LNCaP clone FGC (cell line): ENCODE measurements at places on chromosomes 12 and 14.
A peak's percentile ranks its signal among the peaks of the same experiment; 100 is the strongest.

DNA sequence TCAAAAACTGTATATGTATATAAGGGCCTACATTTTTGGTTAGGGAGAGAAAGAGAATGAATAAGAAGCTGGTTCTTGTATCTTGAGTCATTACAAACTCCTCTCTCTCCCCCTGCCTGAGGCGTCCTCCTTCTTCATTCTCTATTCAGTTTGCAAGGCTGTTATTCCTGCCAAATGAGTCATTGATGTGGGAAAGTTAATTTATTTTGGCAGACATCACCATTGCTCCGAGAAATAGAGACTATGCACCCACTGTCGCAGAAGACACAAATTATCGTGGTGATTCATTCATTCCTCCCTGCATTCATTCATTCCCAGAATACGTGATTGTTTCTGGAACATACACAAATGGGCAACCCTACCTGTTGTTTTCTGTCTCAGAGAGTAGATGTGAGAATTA lies 112.5 kb upstream of the MED13L start:
- peak; percentile 15 for DNase-seq

DNA sequence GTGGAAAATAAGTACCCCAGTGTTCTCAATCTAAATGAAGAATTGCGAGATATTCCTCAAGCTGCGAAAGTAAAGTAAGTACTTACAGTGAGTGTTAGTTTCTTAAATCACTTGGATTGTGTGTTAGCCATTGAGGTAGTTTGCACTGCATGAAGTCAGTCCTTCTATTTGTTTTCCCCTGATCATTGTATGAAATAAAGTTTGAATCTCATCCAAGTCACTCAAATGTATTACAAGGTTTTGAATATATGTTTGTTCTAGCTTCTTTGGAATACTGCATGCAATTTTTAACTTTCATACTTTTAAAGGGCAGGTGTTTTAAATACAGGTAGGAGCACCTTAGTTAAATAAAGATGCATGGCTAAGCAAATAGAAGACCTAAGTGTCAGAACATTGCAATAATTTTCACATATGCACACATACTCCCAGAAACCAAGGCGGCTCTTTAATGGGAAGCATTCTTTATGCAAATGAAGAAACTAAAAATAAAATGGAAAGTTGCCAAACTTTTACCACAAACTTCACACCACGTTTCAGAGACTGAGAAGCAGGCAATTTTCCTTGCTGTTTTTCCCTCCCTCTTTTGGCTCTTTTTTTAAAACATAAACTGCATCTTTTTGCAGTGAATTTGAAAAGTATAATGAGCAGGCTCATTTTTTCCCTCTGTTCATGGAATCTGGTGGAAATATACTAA lies 105.6 kb downstream of the GPR135 start:
- peak; percentile 56 for DNase-seq

DNA sequence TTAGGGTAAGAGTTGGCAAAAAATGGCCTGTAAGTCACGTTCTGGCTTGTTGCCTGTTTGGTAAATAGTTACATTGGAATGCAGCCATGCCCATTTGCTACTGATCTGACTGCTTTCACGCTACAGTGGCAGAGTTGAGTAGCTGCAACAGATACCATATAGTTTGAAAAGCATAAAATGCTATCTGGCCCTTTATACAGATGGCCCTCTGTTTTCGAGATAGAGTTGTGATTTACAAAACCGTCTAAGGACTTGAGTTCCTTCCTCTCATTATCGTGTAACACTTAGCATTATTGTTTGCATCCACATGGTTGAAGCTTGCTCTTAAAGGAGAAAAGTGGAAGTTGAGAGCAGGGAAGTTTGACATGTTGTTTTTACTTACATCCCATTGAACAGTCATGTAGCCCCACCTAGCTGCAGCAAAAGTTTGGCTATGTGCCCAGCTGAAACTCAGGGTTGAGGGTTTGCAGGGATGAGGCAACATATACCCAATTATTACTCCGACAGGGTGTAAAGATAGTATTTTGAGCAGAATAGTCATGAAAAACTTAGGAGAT lies 11.3 kb upstream of the SCFD1 start:
- DNase-seq: peak; percentile 85

DNA sequence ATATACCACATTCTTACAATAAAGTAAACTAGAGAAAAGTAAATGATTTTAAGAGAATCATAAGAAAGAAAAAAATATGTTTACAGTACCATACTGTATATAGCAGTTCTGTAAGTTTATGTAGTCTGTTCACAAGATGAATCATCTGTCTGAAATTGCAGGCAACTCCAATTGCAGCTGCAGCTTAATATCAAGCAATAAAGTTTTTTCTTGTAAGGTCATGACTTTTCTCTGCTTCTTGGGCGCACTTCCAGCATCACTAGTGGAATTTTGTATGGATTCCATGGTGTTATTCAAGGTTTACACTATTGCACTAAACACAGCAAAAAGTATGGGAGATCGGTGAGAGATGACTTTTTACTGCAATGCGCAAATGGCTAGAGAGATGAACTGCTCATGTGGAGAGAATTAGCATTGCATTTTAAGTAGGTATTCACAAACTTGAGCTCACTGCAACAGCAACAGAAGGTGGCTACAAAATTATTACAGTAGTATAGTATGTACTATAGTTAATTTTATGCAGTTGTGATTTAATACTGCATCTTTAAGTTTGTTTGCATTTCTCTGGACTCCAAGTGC lies 445.4 kb upstream of the OR4E1 start:
- no peak for DNase-seq

DNA sequence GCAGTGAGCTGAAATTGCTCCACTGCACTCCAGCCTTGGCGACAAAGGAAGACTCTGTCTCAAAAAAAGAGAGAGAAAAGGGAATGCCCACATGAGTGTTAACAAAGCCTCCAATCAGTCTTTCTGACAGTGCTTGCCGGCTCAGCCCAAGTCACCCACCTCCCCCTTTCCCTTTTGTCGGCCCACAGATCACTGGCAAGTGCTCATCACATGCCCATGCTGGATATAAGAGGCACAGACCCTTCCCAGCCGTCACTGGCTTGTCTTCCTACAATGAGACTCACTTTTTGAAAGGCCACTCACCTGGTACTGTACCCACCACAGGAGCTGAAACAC lies 70.8 kb downstream of the CCDC88C start:
- no peak for DNase-seq

DNA sequence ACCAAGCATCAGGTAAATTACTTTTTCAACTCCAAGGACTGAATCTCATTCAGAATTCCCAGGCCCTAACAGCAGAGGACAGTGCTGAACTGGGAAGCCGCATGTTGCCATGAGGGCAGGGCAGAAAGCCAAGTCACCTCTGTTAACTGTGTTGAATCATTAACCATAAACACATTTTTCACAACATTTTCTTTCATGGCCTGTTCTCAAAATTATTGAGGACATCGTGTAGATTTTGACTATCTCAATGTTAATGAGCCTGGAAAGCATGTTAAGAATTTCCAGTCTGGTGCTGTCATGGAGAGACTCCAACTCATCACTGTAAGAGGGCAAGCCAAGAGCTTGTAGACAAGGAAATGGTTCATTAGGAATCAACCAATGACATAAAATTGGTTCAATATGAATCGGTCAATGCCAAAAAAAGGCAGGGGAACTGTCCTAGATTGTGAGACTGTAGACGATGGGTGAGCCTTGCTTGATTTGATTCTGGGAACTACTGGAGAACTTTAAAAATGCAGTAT lies 33.7 kb downstream of the CPM start:
- DNase-seq: peak; percentile 40

DNA sequence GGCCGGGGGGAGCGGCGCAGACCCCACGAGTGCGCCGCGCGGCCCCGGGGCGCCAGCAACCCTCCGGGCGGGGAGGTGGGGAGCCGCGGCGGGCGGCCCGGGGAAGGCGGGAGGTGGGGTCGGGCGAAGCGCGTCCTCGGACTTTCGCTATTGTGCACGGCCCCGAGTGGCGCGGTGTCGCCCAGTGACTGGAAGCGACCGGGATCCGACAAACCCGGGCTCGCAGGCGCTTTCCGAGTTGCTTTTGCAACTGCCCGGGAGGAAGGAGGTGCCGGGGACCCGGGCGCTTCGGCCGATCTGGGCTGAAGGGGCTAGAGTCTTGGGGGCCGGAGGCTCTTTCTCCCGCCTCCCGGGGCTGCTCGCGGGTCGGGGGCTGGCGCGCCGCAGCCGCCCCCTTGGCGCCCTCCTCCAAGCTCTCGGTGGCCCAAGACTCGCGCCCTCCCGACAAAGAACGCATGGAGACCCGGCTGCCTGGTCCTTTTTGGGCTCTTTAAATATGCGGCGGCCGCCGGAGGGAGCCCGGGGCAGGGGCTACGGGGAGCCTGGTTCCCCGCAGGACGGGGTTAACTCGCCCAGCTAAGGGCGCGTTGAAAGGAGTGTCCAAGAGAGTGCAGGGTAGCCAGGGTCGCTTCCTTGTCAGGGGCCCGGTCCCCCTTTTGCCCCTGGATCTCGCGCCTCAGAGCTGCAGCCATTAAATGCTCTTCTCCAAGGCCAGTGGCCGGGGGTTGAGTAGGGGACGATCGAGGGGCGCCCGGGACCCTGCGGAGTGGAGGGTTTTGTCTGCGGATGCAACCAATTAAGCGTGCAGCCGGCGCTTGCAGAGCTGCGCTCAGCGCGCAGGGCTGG lies 1.4 kb downstream of the HMGA2 start:
- no peak for DNase-seq
